Fibroblast of skin of right quadriceps (primary cell): ENCODE measurements at places on chromosomes 4 and X.
A peak's percentile ranks its signal among the peaks of the same experiment; 100 is the strongest.

GRCh38 chr4:141501931-141502330 is 134.5 kb upstream of the IL15 start:
- DNase-seq, result peak; percentile 37

DNA sequence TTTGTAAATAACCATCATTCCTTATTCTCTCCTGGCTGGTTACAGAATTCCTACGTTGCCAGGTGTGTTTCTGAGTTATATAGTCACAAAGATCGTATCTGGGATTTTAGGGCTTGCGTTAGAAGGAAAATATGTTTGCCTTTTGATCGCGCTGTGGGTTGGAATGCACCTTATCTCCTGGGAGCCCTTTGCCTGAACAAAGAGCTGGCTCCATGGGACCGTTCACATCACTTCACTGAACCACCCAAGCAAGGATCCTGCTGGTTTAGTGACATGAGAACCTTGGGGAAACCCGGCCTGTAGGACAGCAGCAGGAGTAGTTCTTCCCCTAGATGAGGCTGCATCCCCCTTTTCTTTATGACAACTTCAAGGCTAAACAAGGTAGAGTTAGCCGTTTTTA is 51.6 kb downstream of the RS1 start:
- no peak for DNase-seq

DNA sequence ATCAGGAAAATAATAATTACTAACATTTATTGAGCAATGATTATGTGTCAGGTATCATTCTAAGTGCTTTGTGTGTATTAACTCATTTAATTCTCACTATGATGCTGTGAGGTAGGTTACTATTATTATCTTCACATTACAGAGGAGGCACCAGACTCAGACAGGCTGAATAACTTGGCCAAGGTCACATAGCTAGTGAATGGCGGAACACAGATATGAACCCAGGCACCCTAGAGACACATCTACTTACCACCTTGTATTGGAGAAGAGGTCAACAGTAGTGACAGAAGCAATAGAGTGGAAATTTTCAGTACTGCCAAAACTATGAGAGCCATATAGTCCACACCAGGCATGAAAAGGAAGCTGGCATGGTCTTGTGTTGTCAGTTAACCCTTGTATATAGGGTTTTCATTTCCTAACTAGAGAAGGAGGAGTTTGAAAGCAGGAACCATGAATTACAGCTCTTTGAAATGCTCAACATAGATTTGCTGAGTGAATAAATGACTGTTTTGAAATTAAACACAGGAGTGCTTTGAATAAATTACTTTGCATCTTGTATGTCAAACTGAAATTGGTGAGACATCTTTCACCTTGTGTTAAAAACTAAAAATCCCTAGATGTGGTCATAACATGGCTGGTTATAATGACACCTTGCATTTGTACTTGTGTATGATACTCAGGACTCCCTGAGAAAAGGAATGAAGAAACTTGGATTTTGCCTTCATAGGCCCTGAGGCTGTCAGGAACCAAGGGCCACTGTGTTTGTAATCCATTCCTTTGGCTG is 71.8 kb downstream of the RTL9 start:
- no peak for DNase-seq

DNA sequence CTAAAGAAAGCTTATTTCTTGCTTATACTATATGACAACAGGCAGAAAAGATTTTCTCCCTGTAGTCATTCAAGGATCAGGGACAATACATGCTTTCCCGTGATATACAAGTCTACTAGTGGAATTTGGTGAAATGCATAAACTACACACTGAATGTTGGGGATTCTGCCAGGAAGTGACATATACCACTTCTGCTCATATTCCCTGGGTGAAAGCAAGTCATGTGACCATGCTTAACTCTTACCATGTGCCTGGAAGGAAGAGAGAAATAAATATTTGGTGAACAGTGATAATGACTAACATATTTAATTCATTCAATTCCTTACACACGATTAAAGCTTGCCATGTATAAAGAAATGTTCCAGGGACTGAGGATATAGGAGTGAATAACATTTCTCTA is 534.6 kb downstream of the PPARGC1A start:
- peak; percentile 49 for DNase-seq

DNA sequence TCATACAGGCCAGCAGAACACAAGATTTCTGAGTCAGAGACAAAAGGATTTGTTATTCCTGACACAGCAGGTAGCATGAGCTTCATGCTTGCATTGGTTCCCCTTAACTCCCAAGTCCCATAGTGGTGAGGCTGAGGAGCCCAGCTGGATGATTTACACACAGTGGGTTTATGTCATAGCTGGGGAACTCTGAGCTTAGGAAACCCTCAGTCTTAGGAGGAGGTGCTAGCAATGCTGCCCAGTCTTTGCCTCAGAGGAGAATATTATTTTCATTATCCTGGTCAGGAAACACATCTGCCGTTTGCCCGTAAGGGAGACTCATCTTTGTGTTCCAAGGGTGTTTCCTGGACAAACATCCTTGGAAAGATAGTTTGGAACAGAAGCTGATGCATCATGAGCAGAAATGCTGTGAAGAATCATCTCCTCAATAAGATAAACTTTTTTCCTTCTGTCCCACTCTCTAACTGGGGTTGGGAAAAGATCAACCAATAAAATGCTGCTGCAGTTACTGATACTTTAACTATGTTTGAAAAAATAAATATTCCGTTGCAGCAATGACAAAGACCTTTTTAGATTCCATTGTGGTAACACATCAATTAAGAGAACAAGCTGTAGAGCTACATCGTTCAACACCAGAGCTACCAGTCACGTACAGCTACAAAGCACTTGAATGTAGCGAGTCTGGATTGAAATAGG is 146.8 kb downstream of the DCLK2 start:
- peak; percentile 98 for DNase-seq

DNA sequence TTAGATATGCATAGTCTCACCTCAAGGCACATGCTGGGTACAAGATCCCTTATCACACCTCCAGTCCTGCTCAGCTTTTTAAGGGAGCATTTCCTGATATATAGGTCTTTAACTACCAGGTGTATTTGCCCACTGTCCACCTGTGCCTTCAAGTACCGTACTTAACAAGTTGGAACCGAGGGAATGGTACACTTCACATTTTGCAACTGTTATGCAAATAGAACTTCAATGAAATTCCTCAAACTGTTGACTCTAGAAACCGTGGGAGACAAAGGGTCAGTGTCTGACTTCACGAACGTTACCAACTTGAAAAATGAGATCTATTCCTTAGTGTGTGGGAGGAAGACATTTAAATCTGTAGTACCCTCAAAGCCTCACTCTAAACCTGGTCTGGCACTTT is 5.2 kb downstream of the TRIM2 start:
- DNase-seq, result no peak

- DNase-seq, result no peak
Observed at GRCh38 chr4:151524610-151525009, 115.6 kb downstream of the FHIP1A start.

DNA sequence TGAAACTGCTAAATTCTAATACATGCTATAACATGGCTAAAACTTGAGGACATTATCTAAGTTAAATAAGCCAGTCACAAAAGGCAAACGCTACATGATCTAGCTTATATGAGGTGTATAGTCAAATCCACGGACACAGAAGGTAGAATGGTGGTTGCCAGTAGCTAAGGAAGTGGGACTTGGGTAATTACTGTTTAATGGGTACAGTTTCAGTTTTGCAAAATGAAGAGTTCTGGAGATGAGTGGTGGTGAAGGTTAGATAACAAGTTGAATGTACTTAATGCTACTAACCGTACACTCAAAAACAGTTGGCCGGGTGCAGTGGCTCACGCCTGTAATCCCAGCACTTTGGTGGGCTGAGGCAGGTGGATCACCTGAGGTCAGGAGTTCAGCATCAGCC is 644.5 kb upstream of the DIPK2B start:
- DNase-seq, result no peak

DNA sequence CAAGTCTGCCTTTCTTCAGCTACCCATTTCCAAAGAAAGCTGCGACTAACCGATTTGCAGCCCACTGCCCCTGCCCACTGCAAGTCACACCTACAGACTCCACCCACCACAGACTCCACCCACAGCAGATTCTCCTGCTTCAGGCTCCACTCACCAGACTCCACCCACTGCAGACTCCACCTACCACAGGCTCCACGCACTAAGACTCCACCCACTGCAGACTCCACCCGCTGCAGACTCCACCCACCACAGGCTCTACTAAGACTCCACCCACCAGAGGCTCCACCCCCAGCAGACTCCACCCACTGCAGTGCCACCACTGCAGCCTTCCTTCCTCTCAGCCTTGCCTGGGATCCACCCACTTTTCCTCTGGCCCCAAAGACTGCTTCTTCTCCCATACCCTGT is 41.3 kb downstream of the ABLIM2 start:
- DNase-seq, result peak; percentile 17

- DNase-seq, result no peak
Observed at GRCh38 chr4:35697210-35697736, 547.0 kb downstream of the ARAP2 start.

GRCh38 chr4:150948074-150948473 is 67.0 kb downstream of the LRBA start:
- no peak for DNase-seq

DNA sequence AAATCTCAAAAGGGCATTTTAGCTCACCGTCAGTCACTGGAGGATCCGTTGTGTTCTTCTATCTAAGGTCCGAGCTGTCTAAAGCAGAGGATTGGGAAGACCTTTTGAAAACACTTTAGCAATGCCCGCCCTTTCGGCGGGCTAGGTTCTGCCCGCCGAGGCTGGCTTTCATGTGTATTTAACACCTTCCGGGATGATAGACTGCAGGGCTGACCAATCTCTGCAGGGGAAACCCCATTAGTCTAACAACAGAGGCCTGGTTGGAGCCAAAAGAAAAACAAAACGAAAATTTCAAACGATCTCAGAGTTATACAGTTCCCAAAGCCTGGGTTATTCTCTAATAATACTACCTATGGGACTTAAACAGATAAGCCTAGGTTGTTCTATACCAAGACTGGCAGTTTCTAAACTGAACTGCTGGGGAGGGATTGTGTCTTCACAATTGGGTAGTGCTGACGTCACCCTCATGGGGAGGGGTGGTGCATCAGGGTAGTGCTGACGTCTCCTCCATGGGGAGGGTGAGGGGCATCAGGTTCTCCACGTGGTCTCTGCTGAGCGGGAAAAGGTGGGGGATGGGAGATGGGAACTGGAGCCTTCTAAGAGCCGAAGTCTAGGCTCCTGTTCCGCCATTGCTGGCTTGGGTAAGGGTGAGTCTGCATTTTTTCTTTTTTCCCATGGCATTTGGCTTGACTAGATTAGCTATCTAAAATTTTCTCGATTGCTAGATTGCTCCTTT is 14.8 kb upstream of the CUL4B start:
- DNase-seq, result no peak

DNA sequence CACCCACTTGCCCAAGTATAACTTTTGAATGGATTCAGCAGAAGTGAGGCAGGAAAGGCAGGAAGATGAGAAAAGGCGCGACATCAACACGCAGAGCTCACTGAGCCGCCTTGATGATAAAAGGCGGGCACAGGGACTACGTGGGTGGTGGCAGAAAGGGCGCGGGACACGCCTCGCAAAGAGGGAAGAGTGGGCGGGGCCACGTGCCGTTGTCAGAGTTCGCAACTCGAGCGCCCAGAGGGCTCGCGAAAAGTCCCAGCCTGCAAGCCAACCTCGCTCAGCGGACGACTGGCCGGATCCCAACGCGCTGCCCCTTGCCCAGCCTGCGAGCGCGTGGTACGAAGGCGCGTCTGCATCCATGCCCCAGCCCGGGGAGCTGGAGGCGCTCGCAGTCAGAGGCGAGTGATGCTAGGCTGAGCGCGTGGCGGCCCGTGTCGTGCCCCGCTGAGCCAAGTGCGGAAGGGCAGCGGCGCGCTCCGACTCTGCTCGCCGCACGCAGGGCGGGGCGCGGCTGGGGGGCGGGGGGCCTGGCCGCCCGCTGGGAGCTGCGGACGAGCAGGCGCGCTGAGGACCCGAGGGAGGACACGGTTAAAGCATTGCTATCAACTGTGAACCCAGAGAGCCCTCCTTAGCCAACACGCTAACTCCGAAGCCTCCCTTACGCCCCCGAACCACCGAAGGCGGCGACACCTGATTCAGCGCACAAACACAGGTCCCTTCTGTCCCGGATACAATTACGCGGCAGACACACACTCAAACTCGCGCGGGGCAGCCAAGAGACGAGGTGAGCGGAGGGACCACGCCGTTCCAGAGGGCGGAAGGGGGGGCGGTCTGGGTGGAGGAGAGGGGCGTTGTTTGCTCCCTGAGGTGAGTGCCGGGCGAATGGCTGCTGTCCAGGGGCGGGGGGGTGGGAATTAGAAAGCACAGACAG is at the start of gene UGT8:
Gene UGT8, plus strand, starts transcription at position 617 of the 931 bp plus-strand sequence. CDS start 24,074 bp downstream, outside the sequence.
- DNase-seq, result peak; percentile 6

- DNase-seq, result no peak
Observed at GRCh38 chrX:54043541-54044125, 640 bp downstream of the PHF8 start.

DNA sequence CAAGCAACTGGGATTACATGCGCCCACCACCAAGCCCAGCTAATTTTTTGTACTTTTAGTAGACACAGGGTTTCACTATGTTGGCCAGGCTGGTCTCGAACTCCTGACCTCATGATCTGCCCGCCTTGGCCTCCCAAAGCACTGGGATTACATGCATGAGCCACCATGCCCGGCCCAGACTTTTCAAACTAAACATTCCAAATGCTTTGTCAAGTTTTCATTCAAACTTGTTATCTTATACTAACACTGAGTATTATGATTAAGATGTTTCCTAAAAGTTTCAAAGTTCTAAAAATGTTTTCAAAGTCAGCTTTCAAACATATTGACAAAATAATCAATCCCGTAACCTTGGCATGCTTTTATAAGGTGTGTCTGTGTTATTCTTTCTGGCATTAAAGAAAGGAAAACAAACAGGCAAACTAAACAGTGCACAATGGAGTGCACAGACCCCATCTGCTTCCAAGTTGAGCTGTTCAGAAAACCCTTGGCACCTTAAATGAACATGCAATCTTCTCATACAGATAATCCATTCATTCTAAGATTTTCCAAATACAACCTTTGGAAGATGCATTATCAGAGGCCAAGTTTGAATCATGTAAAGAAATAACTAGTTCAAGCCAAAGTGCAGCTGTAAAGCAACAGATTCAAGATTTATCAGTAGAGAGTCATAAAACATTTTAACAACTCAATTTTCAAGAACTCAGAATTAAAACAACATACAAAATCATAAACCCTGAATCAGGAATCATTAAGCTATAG is 49.1 kb downstream of the ABCG2 start:
- DNase-seq, result no peak

GRCh38 chrX:132786217-132786616 is 172.2 kb downstream of the HS6ST2 start:
- peak; percentile 8 for DNase-seq
